ENCODE measurements at places on chromosomes 13 and 19.

- DNase-seq: peak; percentile 44
These were observed 20.9 kb downstream of the MAP2K2 start for GRCh38 chr19:4103080-4103433.

DNA sequence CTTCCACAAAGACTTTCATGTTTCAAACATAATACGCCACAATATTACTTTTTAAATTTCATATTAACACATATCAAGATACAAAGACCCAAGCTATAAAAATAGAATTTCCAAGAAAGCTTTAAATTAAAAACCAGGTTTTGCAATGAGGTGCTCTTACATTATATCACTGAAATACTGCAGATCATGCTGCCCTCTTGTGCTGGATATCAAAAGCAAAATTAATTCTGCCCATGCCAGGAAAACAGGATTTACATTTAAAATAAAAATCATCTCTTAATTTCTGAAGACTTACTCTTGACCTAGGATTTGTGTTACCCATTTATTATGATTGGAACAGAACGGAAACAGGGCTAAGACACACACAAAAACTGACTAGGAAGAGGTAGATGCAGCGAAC, 145.0 kb downstream of the ABCC4 start:
- DNase-seq: no peak

DNA sequence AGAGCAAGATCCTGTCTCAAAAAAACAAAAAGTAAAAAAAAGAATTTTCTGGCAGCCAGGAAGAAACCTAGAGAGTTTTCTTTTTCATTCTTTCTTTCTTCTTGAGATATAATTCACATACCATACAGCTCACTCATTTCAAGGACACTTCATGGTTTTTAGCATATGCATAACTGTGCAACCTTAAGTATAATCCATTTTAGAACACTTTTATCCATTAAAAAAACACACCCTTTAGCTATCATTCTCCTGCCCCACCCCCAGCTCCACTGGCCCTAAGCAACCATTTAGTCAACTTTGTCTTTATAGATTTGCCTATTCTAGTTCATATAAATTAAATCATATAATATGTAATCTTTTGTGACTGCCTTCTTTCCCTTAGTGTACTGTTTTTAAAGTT, 8.1 kb upstream of the IPO5 start:
- DNase-seq: no peak

- no peak for DNase-seq
These were observed 342.6 kb downstream of the MTUS2 start for GRCh38 chr13:29162638-29163235.

DNA sequence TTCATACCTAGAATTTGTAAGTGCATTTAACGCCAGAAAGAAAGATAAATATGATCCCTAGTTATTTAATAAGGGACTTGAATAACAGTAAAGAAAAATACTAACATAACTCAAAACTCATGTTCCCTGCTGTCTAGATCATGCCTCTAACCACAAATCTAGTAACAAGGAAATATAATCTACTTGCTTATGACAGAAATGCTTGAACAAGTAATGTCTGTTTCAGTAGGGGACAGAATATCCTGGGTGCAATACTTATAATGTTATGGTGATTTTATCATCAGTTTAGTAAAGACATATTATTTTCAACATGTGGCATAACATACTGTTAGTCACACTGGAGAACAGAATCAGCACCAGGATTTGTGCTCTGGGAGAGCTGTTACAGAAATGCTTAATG, 861.9 kb upstream of the SLITRK1 start:
- no peak for DNase-seq

GRCh38 chr19:42466521-42467182, 23.9 kb upstream of the CXCL17 start:
- no peak for DNase-seq
